ENCODE measurements at places on chromosomes 12 and 14. TPM values are rescaled to one million over a fixed set of nuclear protein-coding genes. Genes with fewer than 3 reads are reported as not detected.

GRCh38 chr12:84842406-84843013 lies 70.1 kb downstream of the SLC6A15 start:
- H3K4me1 ChIP-seq, result no peaks in the 10 kb centered on the region
- H3K36me3 ChIP-seq, result no peaks in the 10 kb centered on the region
- no peaks in the 10 kb centered on the region for H3K27me3 ChIP-seq
- no peak overlapping the region for H3K27ac ChIP-seq
- DNase-seq, result no peak
- H3K4me3 ChIP-seq, result no peak overlapping the region

DNA sequence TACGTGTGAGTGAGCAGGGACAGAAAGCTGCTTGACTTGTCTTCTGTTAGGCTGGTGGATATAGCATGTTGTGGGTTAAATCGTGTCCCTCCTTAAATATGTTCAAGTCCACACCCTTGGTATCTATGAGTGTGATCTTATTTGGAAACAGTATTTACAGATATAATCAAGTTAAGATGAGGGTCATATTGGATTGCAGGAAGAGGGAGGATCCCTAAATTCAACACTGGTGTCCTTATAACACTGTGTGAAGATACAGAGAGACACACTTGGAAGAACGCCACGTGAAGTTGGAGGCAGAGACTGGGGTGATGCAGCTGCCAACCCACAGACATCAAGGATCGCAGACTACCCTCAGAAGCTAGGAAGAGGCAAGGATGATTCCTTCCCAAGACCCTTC lies 275.2 kb upstream of the SSTR1 start:
- H3K4me3 ChIP-seq, result no peak overlapping the region
- DNase-seq, result no peak
- no peak overlapping the region for H3K27ac ChIP-seq
- no peaks in the 10 kb centered on the region for H3K4me1 ChIP-seq
- no peaks in the 10 kb centered on the region for H3K27me3 ChIP-seq

Gene LBHD2
- total RNA-seq, result not detected

- H3K36me3 ChIP-seq, result no peaks in the 10 kb centered on the region
- no peaks in the 10 kb centered on the region for H3K4me1 ChIP-seq
- no peak overlapping the region for H3K27ac ChIP-seq
- DNase-seq, result peak; percentile 50
These were observed 144.0 kb downstream of the ADAMTS20 start for GRCh38 chr12:43407816-43408645.

GRCh38 chr12:20426191-20426590 lies 57.9 kb downstream of the PDE3A start:
- no peak for DNase-seq
- H3K27ac ChIP-seq, result no peak overlapping the region
- no peaks in the 10 kb centered on the region for H3K36me3 ChIP-seq
- no peaks in the 10 kb centered on the region for H3K27me3 ChIP-seq
- H3K4me3 ChIP-seq, result no peak overlapping the region

Gene ATN1
- total RNA-seq, result 14.1 TPM

Gene KERA
- total RNA-seq, result not detected

Gene TDRD9
- 1.1 TPM for total RNA-seq

- H3K27ac ChIP-seq, result no peak overlapping the region
- H3K4me3 ChIP-seq, result no peak overlapping the region
- no peaks in the 10 kb centered on the region for H3K4me1 ChIP-seq
- no peak for DNase-seq
- peaks cover 15% of the 10 kb centered on the region for H3K27me3 ChIP-seq
These were observed 56.4 kb downstream of the CMKLR1 start for GRCh38 chr12:108282676-108283075.

Gene SERPINA5
- 0.36 TPM for total RNA-seq

DNA sequence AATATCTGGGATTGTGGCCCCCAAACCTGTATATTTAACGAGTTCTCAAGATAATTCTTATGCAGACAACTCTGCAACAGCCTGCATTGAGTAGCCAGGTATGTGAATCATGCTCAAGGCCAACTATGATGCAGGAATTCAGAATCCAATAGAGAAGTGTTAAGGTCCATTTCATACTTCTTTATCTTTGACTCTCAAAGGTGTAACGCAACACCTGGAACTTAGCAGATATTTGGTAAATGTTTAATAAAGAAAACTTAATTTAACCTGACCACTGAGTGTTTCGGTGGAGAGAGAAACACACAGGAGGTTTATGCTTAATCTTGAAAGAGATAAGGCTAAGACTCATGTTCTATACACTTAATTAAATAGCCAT lies 156.5 kb upstream of the PLEKHG7 start:
- no peaks in the 10 kb centered on the region for H3K36me3 ChIP-seq
- DNase-seq, result no peak
- no peak overlapping the region for H3K27ac ChIP-seq
- no peaks in the 10 kb centered on the region for H3K4me1 ChIP-seq

Gene COL2A1
- under 0.01 TPM for total RNA-seq

GRCh38 chr12:51907083-51907855 lies at the start of gene ACVRL1:
Gene ACVRL1, plus strand, starts transcription at chr12:51907504. Its CDS starts 4,971 bp downstream, at chr12:51912475.
- H3K27me3 ChIP-seq, result no peaks in the 10 kb centered on the region

DNA sequence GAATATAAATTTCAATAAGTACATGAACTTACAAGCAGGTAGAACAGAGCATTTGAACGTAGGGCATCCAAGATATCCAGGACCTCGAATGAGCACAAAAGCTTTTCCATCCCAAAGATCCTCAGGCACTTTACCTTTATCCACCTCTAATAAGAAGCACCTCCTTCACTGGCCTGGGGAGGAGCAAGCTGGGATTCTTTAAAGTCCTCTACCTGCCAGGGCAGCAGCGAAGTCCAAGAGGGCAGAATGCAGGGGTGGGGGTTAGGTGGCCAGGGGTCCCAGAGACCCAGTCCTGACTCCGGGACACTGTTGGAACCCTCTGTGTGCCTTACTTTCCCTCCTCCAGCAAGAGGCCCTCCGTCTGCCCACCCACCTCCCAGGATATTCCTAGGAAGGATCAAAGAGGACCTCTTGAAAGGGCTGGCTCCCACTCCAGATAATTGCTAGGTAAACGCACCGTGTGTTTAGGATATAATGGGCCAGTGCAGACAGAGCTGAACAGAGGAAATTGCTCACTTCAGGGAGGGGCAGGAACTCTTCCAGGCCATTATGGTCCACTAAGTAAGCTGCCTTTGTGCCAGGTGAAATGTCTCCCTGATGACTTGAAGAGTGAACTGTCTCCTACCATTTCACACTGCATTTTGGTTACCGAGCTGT lies 68.1 kb downstream of the TTC9 start:
- DNase-seq, result peak; percentile 41
- no peaks in the 10 kb centered on the region for H3K36me3 ChIP-seq
- no peak overlapping the region for H3K4me3 ChIP-seq
- H3K27ac ChIP-seq, result no peak overlapping the region

DNA sequence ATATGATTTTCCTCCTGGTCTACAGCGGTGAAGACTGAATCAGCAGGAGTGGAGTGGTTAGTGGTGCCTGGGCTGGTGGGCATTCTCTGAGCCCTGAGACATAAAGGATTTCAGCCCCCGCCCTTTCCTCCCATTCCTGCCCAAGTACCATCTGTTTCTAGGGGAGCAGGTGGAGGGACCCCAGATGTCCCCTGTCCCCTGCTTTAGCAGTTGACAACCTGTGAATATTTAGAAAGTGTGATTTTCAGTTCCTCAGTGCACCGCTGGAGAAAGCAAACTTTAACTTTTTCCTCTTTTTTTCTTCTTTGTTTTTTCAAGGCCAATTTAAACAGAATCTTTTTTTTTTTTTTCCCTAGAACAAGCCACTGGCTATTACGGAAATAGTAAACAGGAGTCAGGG lies 163.8 kb upstream of the MYL2 start:
- peaks cover 34% of the 10 kb centered on the region for H3K27me3 ChIP-seq
- no peak overlapping the region for H3K4me3 ChIP-seq
- H3K36me3 ChIP-seq, result no peaks in the 10 kb centered on the region
- H3K27ac ChIP-seq, result no peak overlapping the region

GRCh38 chr12:13576935-13577500 lies 380.5 kb downstream of the EMP1 start:
- H3K4me1 ChIP-seq, result peaks cover 5% of the 10 kb centered on the region
- H3K27me3 ChIP-seq, result no peaks in the 10 kb centered on the region
- no peak overlapping the region for H3K4me3 ChIP-seq
- H3K36me3 ChIP-seq, result no peaks in the 10 kb centered on the region
- no peak overlapping the region for H3K27ac ChIP-seq
- DNase-seq, result peak; percentile 87

Gene PDE6H
- total RNA-seq, result not detected

DNA sequence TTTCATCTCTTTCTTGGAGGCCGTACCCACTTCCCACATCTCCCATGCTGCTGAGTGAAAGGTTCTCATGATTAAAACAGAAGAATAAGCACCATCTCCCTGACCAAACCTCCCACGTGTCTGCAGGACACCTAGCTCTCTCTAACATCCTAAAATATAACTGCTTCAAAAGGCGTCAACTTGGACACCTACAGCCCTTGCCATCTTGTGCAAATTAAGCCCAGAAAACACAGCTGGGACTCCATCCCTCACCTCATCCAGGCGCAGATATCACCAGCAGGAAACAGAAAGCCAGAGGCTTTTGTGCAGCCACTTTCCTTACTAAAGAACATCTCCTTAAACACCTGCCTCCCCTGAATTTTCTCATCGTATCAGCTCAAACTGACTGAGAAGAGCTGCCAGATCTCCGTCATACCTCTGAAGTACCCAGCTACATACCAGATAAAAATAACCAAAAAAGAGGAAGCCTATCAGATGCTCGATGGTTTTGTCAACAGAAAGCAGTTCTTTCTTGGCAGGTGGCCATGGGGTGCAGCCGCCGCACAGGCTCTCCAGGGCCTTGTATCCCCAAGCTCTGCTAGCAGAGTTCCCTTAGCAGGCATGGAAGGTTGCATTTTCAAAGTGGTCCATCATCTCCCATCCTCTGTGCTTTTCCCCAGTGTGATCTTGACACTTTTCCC lies 28.8 kb downstream of the MAP3K9 start:
- no peak overlapping the region for H3K4me3 ChIP-seq
- no peaks in the 10 kb centered on the region for H3K36me3 ChIP-seq
- no peak for DNase-seq

DNA sequence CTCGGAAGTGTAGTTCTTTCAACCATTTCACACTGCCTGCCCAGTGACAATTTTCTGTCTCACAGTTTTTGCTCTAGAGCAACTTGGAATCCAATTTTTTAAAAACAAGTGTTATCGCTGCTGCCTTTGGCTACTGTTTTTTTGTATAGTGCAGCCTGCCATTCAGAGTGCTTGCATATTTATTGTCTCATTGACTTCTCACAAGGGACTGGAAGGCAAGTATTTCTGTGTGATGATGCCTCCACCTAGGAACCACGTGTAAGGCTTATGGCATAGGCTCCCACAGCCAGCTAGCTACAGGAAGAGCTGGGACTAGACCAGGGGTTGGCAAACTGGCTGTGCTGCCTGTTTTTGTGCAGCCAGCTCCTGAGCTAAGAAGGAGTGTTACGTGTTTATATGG lies 903 bp downstream of the PARPBP start:
- no peaks in the 10 kb centered on the region for H3K27me3 ChIP-seq
- peak overlapping the region; percentile 87 for H3K4me3 ChIP-seq
- peak; percentile 60 for DNase-seq
- H3K36me3 ChIP-seq, result peaks cover 17% of the 10 kb centered on the region
- H3K27ac ChIP-seq, result peak overlapping the region; percentile 26

DNA sequence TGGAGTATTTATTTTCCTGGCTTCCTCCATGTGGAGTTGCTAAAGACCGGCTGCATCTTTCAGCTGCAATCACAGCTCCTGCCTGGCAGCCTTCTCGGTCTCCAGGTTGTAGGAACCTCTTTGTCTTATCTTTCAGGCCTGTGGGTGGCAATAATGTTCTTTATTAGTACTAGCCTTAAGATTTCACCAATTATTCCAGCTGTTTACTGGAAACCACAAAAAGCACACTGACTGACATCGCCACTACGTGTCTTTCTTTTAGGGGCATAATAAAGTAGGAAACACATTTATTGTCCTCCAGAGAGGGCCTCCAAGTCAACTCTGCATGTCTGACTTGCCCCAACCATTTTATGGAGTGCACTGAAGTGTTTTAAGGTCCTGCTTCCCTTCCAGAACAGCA lies 1116.5 kb upstream of the TMEM132C start:
- H3K27ac ChIP-seq, result no peak overlapping the region
- DNase-seq, result no peak
- peaks cover 16% of the 10 kb centered on the region for H3K4me1 ChIP-seq

DNA sequence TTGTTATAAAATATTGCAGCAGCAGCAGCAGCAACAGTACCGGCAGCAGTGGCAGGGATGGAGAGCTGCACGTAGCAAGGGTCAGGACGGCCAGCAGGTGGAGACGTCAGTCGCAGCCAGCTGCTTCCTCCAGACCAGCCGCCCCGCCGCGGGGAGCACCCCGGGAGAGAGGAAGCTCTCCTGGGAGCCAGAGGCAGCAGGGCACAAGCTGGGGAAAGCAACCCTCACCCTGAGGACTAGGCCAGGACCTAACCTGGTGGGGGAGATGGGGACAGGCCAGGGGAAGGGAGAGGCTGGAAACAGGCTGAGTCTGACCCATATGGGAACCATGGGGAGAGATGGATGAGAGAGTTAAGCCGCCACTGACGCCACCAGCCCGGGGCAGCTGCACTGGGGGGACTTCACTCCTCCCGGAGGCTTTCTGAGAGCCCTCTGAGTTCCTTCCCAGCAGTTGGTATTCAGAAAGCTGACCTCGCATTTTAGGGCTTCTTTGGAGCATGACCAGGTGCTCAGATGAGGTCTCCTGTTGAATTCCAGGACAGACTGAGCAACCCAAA lies 56.3 kb downstream of the SPTB start:
- no peaks in the 10 kb centered on the region for H3K36me3 ChIP-seq
- H3K27ac ChIP-seq, result no peak overlapping the region
- peaks cover 4% of the 10 kb centered on the region for H3K4me1 ChIP-seq
- DNase-seq, result peak; percentile 96
- H3K4me3 ChIP-seq, result peak overlapping the region; percentile 20

Data from osteoblast (primary cell).